ENCODE measurements at places on chromosomes 7 and 10.

- DNase-seq = no peak
Measured at GRCh38 chr7:13826752-13827151, 162.7 kb downstream of the ETV1 start.

DNA sequence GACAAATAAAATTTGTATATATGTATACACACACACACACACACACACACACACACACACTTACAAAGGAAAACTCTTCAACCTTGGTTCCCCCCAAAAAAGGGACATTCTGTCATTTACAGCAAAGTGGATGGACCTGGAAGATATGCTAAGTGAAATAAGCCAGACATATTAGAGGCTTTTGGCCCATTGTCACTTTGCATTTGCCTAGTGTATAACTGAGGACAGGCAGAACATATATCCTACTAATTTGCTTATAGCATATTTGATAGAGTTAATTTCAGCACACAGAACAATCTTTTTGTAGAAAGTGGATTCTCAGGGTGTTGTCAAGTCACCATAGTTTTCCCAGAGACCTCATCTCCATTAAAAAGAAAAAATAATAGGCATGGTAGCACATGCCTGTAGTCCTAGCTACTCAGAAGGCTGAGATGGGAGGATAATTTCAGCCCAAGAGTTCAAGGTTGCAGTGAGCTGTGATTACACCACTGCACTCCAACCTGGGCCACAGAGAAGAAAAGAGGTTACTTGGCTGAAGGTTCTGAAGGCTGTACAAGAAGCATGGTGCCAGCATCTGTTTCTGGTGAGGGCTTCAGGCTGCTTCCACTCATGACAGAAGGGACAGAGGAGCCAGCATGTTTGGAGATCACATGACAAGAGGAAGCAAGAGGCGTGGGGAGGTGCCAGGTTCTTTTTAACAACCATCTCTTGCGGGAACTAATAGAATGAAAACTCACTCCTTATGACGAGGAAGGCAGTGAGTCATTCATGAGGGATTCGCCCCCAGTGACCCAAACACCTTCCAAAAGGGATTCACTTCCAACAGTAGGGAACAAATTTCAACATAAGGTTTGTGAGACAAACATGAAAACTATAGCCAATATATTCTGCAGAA is 135.6 kb downstream of the TMEM168 start:
- no peak for DNase-seq

DNA sequence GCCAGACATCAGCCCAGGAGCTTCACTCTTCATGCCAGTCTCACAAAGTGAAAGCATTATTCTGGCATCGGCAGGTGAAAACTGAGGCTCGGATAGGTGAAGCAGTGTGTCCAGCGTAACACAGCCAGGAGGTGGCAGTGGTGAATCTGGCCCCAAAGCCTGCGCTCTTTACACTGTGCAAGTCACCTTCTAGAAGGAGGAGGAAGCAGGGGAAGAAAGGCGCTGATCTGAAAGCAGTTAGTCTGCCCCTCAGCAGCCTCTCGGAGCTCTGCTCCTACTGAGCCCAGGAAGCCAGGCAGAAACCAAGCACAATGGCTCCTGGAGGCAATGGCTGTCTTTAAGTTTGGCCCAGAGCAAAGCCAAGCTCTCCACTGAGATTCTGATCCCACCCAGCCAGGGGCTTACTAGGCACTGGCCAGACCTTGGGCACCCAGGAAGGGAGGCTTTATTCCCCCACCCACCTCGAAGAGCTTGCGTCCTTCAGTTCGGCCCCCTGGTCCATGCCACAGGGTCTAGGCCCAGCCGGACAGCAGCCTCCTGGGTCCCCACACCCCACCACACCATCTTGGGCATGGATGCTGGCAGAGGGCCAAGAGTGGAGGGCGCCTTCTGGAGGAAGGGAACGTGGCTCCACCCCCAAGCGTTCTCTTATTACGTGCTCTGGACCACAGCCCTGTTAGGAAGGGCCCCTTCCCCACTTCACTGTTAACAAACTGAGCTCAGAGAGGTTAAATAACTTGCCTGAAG is 104.5 kb downstream of the GRID1 start:
- DNase-seq = no peak

DNA sequence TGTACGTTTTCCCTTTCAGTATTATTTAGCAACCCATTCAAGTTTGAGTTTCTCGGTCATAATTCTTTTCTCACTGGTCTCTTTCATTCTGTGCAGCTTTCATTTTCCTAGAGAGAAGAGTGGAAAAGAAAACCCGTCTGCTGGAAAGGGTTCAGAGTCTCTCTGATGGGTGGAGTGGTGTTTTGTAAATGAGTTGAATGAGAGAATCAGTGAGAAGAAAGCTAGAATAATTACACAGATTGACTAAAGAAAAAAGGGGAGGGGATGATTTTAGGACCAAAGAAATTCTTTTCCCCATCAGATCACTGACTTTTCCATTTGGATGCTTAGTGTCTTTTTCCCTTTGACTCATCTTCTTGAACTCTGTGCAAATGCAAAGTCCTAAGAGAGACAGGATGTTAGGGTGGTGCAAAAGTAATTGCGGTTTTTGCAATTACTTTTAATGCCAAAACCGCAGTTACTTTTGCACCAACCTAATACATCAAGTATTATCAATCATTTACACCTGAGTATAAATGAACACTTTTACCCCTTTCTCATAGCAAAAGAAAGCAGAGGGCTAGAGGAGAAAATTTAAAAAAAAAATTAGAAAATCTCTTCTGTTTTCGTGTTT is 242.1 kb upstream of the SP4 start:
- DNase-seq = no peak

DNA sequence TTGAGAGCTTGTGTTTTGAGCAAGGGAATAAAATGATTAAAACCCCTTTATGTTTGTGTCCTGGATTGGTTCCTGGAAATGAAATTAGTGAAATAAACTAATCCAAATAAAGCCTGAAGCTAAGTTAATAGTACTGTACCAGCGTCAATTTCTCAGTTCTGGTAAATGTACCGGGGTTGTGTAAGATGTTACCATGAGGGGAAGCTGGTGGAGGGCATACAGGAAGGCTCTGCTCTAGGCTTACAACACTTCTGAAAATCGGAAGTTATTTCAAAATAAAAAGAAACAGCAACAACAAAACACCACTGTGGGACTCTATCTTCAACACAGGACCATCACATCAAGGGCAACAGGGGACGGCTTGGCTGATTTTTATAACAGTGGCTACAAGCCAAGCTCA is 257.0 kb downstream of the CREB5 start:
- DNase-seq = no peak

- peak; percentile 68 for DNase-seq
Measured at GRCh38 chr7:28761505-28761904, 196.6 kb downstream of the TRIL start.

- no peak for DNase-seq
Measured at GRCh38 chr10:4941540-4942330, 21.5 kb upstream of the AKR1C1 start.

GRCh38 chr10:2984682-2985081 is 82.7 kb upstream of the PFKP start:
- no peak for DNase-seq

GRCh38 chr10:127279334-127279774 is 83.0 kb upstream of the INSYN2A start:
- DNase-seq = no peak

DNA sequence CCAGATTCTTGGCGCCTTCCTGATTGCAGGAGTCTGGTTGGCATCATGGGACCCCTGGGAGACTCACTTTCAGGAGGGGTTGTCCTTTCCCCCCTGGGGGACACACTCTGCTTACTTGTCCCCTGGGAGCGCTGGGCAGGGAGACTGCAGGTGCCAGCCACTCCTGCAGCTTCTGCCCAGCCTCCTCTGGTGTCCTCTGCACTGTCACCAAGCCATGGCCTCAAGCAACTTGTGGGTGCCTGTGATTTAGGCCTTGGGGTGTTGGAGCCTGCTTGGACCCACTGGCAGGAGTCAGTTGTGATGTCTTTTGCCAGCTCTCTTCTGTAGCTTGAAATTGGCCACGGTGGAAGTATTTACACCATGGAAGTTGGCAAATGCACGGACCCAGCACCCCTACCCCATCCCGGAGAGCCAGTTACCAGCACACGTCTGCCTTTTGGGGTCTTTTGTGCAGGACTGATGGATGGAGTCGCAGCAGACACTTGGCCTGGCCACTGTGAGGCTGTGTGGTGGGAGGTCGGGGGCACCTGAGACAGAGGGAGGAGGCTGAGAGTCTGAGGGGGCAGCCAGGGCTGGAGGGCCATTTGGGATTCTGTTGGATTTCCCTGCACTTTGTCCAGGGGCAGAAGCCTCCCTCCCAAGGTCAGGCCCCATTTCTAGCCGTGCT is 104.7 kb downstream of the LHPP start:
- no peak for DNase-seq

GRCh38 chr7:69813637-69814240 is 215.5 kb downstream of the AUTS2 start:
- no peak for DNase-seq

- peak; percentile 40 for DNase-seq
Measured at GRCh38 chr10:52779541-52780390, 7.2 kb upstream of the MBL2 start.

DNA sequence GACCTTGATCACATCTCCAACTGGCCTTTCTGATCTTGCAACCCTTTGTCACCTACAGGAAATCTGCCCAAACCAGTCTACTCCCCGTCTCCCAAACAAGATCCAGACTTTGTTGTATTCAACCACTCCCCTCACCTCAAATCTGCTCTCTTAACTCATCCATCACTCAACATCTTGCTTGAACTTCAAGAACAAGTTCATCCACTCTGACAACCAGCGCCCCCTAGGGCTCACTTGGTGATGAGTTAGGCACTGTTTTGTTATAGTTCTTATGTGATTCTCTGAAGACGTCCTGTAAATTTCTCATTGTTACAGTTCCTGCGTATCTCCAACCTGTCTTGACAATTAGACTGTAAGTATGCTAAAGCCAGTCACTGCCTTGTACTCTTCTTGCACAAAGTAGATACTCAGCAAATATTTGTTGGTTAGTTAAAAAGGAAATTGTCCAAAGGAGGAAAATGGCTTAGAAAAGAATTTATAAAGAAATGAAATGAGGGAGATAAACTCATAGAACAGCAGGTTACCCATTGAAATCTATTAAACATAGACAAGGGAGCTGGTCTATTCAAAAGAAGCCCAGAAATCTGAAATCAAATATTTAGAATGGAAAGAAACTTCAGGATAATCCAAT is 5.3 kb downstream of the FRMD4A start:
- DNase-seq = no peak

DNA sequence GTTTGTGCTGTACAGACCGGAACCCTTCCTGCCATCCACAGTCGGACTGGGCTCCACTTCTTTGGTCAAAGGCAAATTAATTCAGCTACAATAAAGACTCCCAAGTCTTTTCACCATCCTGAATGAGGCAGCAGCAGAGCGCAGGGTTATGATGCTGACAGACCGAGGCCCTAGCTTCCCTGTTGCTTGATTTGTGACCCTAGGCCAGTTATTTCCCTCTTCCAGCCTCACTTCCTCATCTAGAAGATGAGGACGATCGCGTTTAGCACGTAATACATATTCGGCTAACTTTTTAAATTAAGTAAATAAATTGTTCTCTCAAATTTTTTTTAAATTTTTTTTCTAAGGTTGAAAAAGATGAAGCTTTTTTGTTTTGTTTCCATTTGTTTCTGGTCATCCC is 18.1 kb downstream of the ADRB1 start:
- no peak for DNase-seq

DNA sequence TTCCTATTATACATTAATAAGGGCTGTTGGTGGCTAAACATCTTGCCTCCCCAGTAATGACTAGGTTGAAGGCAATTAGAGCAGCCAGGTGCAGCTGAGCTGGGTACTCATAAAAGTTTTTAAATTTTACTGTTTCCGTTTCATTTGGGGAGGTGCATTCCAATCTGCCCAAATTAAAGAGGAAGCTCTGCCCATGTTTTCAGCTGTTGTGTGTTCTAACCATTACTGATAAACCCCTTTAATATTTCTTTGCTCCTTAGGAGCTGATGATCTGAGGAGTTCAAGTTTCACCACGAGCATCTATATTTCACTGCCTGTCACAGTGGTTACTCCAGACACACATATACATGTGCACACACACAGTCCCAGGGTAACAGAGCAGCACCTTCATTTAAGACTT is 94.4 kb downstream of the JAZF1 start:
- no peak for DNase-seq

DNA sequence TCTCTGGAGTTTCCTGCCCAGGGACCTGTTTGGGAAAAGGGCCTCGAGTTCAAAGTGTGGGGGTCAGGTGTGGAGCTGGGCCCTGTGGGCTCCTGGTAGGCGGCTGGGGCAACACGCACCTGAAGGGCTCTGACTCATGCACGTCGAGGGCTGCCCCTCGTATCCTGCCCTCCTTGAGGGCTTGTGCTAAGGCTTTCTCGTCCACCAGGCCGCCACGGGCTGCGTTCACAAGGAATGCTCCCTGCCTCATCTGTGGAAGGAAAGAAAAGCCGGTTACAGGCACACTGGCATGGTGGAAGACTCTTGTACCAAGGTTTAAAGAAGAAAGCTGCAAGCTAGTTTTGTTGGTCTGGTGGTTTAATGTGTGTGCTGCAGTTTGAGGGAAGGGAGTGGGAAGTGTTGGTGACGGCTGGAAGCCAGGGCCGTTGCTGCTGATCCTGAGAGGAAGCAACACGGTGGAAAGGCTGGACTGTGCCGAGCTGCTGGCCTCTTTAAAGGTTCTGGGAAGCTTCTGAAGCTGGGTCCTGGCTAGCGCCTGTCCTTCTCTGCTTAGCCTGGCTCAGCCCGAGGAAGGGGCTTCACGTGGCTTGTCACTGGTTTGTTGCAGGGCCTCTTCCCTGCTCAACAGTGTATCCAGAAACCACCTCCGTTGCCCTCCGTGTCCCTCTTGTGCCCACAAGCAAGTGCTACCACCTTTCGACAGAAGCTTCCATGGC is 52.0 kb downstream of the ZRANB1 start:
- DNase-seq = no peak

- no peak for DNase-seq
Measured at GRCh38 chr10:90751107-90751997, 106.5 kb downstream of the HTR7 start.

DNA sequence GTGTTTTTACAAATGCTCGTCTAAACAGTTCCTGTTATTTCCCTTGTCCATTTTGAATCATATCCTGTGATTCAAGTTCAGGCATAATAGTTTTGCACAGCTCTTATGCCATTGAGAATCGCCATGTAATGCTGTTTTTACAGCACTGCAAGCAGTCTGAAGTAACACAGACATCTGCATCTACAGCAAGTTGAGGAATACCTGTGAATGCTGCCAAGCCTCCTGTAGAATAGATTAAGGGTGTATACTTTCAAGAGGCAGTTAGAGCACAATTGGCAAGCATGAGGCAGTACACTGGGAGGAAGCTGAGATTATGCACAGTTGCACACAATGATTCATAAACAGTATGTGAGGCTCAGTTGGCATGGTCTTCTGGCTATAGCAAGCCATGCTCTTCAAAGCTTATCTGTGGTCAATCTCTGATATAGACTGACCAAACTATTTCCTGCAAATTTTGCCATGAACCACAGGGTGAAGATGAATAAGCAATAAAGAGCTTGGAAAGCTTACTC is 121.9 kb upstream of the AKR1E2 start:
- DNase-seq = peak; percentile 8

DNA sequence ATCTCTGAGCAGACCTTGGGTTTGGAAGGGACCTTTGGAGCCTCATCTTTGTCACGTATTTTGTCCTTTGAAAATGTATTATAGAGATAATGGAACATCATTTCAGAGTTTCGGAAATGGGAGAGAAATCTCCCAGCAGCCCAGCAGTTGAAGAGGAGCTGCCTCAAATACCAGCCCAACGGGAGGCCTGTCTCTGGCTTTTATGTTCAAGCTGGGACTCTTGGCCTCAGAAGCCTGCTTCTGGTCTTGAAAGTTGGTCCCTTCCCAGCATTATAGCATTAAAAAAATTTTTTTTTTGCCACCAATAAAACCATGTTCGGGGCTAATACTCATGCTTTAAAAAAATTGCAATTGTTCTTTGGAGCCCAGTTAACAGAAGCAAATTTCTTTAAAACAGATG is 73.4 kb upstream of the CTBP2 start:
- DNase-seq = no peak

GRCh38 chr7:17105701-17106100 is 192.8 kb upstream of the AHR start:
- no peak for DNase-seq

Measured in skin of body (tissue), 3 donors.